ENCODE measurements at places on chromosomes 1 and 21.

DNA sequence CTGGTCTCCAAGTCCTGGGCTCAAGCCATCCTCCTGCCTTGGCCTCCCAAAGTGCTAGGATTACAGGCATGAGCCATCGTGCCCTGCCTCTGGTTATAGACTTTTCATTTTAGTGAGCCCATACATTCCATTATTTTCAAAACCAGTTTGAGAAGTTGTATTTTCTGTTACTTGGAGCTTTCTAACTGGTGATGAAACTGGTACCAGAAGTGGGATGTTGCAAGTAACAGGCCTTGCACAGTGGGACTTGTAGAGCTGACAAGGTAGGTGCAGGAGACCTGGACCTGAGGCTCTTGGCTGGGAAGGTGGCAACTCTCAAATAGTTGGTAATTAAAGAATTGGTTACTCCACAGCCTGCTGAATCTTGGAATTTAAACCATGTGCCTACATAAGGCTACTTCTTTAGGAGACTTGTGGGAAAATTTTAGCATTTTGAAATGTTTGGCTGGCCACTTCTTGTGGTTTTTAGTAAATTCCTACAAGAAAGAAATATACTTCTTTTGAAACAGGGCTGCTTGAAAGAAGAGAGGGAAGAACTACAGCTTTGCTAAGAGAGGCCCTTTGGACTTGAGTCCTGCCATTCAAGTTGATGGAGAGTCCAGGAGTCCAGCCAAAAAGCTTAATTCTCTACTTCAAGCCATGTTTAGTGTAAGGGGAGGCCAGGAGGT, 9.8 kb upstream of the ALPL start:
- DNase-seq: no peak

- no peak for DNase-seq
These were observed 23.1 kb downstream of the IER5 start for GRCh38 chr1:181111559-181111958.

DNA sequence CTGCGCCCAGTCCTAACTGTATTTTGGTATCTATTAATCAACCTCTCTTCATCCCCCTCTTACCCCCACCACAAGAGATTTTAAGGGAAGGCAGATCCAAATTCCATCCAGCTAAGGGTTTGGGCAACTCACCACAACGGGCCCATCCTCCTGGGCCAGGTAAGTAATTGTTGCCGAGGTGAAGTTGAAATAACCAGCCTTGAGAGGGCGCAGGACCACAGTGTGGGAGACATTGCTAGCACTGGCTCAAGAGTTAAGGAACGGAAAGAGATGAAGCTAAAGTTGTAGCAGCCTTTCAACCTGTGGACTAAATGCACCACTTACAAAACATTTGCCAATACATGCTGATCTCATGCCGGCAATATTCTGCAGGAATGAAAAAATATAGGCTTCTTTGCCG, 5.9 kb downstream of the SSR2 start:
- DNase-seq: no peak

GRCh38 chr1:184056921-184057555, 5.5 kb downstream of the TSEN15 start:
- DNase-seq: no peak

DNA sequence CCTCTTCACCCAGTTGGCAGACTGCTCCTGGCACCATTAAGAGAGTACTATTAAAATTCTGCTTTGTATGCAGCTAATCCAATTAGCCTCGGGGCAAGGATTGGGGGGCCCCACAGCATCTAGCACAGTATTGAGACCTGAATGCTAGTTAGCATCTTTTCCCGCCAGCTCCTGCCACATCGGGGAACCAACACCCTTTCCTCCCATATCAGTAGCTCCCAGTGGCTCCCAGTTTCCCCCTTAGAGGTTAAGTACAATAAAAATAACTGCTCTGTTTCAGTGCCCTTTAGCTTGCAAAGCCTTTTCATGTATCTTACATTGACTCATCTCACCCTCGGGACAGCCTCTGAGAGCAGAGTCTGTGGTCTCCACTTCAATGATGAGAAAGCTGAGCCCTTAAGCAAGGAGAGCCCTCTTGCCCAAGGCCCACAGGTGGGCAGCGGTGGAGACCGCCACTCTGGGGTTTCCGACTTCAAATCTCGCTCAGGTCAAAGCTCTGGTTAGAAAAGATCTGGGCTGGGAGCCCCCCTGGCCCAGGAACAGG, 4.2 kb upstream of the PMVK start:
- DNase-seq: no peak

GRCh38 chr1:236421022-236421421, 26.9 kb downstream of the EDARADD start:
- DNase-seq: peak; percentile 15

- DNase-seq: no peak
These were observed 321.7 kb upstream of the USP25 start for GRCh38 chr21:15408089-15408488.

GRCh38 chr1:225533238-225533637, 105.4 kb upstream of the LBR start:
- no peak for DNase-seq

Data from suppressor macrophage treated with lipopolysaccharide for 4 hours (primary cell).